ENCODE measurements at places on chromosomes 5 and 9.

GRCh38 chr5:91212714-91213092 is 170.4 kb downstream of the ARRDC3 start:
- DNase-seq, result no peak

- DNase-seq, result peak; percentile 64
Observed at GRCh38 chr5:38556599-38557307, at the start of gene LIFR. Gene LIFR, minus strand, starts transcription at chr5:38556646. Its CDS starts 25,999 bp downstream, at chr5:38530647.

DNA sequence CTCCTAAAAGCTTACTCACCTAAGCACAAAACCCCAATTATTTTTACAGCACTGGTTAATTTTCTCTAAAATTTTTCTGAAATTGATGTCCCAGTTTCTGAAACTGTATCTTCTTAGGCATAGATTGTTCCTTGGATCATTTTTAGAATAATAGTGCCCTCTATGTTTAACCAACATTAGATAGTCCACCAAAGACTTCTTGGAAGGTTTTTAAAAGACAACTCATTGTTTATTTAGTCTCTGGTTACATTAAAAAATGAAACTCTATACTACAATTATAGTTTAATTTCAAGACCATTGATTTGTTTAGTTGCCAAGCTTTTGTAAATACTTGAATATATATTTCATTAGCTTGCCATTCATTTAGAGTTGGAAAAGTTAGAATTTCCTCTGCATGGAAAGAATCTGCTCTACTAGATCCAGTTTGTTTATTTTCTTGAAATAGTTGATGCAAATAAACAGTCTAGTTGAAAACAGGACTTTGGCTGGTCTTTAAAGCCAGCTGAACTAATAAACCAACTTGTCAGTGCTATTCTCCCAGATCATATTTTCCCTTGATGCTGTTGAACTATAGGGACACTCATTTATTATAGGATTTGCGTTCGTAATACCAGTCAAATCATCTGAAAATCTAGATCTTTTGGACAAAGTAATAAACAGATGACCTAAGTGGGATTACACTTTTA is 990.5 kb downstream of the TLE1 start:
- DNase-seq, result no peak

- DNase-seq, result no peak
Observed at GRCh38 chr9:23741351-23741750, 84.7 kb downstream of the ELAVL2 start.

GRCh38 chr9:34375901-34376595 is 650 bp downstream of the MYORG start:
- DNase-seq, result peak; percentile 31

DNA sequence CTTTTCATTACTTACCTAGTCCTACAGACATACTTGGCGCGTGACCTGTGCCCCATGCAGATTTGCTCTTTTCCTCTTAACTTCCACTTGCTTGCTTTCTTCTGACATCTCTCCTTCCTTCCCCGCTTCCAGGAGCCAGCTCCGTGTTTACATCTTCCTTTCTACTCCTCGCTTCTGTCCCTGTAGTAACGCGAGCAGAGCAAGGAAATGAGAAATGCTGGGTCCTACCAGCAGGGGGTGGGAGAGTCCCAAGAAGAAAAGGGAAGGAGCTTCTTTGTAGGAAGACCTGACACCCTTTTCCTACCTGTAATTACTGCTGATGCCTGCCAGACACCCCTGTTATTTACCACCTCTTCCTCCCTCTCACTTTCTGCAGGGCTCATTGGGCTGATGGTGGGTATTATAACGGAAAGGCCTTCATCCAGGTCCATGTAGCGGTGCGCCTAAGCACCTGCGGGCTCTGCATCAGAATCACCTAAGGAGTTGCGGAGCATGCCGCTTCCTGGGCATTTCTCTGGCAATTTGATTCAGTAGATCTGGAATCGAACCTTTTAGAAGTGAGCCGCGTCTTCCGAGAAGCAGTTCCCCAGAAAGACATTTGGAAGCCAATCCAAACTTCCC is 1260.8 kb upstream of the WWC1 start:
- no peak for DNase-seq

DNA sequence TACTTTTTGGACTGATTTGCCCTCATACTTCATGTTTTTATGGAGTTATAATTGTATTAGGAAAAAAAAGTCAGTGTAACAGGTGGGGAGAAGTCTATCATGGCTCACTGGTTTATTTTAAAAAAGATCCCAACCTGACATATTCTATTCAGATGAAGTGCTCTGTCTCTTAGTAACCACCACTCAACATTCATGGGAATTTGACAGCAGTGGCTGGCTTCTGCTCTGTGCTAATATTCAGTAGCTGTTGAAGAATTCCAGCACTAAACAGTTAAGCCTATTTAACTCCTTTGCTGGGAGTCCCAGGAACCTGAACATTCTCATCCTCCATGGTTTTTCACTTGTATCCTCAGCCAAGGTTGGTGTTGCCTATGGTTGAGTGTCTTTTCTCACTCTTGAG is 23.1 kb downstream of the CMYA5 start:
- DNase-seq, result no peak

DNA sequence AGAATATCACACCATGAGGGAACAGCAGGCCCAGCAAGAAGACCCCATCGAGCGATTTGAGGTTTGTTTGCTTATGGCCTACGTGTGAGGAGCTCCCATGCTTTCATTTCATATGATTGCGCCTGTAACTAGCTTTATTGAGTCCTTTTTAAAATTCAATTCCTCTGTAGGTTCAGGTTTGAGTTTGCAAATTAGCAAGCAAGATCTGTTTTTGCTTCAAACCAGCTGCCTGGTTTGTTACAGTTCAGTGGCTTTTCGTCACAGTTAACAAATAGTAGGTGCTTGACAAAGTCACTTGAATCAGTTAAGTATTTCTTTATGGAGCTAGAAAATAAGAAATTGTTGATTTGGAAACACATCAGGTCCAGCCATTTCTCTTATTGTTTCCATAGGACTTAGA is 56.3 kb downstream of the GPR21 start:
- no peak for DNase-seq

DNA sequence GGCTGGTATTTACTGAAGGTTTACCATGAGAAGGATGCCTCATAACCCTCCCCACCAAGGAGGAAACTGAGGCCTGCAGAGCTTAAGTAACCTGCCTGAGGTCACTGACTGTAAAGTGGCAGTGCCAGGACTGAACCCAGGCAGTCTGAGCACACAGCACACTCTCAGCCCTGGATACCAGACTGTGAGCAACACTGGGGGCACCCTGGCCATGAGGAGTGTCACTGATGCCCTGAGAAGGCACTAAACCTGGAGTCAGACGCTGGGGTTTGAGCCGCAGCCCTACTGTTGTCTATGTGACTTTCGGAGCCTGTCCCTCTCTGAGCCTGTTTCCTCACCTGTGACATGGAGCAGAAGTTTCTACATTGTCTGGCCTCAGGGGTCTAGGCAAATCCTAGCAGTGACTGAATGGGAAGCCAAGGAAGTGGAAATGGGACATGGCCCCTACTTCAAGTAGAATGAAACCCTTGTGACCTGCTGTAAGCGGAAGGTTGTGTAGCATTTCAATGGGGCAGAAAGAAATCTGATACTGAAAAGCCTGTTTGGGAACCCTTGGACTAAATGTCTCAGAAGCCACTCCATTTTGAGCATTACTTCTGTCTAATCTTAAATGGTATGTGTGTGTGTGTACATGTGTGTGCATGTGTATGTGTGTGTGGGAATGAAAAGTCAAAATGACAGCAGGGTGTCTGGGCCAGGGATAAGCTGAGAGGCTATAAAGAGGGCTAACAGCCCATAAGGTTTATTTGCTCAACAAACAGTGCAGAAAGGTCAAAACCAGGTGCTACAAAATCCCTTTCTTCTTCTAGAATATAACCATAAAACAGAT is 36.0 kb downstream of the B4GALT1 start:
- no peak for DNase-seq

DNA sequence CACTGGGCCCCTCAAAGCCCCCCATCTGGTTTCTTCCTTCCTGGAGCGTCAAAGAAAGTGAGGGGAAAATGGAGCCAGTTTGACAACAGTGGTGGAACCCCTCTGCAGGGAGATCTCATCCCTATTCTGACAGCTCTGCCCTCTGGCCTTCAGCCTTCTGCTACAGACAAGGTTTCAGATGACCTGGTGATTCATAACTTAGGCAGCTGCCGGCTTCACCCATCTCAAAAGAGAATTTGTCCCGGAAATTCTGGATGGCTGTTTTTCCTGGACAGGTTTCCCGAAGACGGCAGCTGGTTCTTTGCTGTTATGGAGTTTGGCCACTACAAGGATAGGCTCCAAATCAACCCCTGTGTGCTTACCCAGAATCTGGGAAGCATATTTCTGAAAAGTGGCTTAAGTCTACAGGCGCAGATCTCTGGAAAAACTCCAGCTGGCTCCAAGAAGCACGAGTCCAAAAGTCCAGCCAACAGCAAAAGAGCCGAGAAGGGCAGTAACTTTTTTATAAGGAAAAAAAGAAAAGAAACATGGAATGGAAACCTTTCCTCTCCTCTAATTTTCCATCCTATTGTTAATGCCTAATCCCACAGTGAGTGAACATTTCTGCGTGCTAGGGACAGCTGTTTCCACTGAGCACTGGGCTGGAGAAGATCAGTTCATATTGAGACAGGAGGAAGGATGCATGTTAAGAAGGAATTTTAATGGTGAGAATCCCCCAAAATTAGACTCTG is 54.5 kb downstream of the ZNF366 start:
- no peak for DNase-seq

DNA sequence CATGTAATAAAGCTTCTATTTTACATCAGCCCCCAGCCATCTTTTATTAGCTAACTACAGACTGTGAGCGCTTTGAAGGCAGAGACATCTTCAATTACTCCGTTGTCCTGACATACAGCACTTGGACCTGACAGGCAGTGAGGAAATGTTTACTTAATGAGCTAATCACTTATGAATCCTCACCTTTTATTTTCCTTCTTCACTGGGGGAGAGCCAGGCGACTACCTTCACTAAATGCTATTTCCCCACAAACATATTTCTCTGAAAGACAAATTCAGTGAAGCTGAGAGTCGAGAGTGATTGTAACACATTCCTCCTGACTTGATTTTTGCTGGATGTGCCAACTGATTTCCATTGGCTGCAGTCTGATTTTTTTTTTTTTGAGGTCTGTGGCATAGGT is 192.1 kb upstream of the CLINT1 start:
- no peak for DNase-seq

- DNase-seq, result no peak
Observed at GRCh38 chr5:52452098-52452497, 335.6 kb upstream of the ITGA1 start.

GRCh38 chr5:103648086-103648485 is 85.5 kb upstream of the NUDT12 start:
- DNase-seq, result no peak

DNA sequence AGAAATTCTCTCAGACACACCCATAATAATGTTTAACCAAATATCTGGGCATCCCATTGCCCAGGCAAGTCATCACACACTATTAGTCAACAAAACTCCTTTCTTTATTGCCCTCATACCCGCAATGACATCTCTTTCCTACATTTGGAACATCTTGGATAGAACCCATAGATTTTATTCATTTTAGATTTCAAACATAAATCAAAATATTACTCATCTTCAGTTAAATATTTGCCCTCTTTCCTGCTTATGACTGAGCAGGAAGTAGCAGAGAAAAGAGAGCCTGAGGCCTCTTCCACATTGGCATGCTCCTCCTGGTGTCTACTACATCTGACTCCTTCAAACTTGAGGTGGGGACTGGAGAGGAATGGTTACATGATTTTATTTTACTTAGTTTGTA is 592.0 kb downstream of the CHSY3 start:
- DNase-seq, result no peak

Data from NCI-H1092 (cell line).